ENCODE measurements at places on chromosomes 5 and 9. TPM values are rescaled to one million over a fixed set of nuclear protein-coding genes. Genes with fewer than 3 reads are reported as not detected.

- no peaks in the 10 kb centered on the region for H3K27me3 ChIP-seq
- H3K36me3 ChIP-seq: peaks cover 65% of the 10 kb centered on the region
- H3K27ac ChIP-seq: no peak overlapping the region
These were observed 13.8 kb upstream of the FGF18 start for GRCh38 chr5:171405615-171406014.

DNA sequence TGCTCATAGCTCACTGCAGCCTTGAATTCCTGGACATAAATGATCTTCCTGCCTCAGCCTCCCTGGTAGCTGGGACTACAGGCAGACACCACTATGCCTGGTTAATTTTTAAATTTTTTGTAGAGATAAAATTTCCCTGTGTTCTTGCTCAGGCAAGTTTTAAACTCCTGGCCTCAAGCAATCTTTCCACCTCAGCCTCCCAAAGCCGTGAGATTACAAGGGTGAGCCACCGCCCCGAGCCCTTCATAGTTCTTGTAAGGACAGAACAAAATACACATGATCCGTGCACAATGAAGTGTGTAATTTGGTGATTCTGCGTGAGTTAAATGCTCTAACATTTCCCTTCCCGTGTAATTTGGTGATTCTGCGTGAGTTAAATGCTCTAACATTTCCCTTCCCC lies 27.7 kb upstream of the MYO10 start:
- H3K4me1 ChIP-seq: no peaks in the 10 kb centered on the region
- no peak overlapping the region for H3K4me3 ChIP-seq
- no peaks in the 10 kb centered on the region for H3K36me3 ChIP-seq
- H3K27ac ChIP-seq: no peak overlapping the region
- H3K27me3 ChIP-seq: no peaks in the 10 kb centered on the region

GRCh38 chr9:121326130-121326838 lies 43.8 kb downstream of the STOM start:
- peaks cover 5% of the 10 kb centered on the region for H3K36me3 ChIP-seq
- H3K4me3 ChIP-seq: no peak overlapping the region
- no peak overlapping the region for H3K27ac ChIP-seq
- peaks cover 16% of the 10 kb centered on the region for H3K4me1 ChIP-seq
- H3K27me3 ChIP-seq: no peaks in the 10 kb centered on the region
- DNase-seq: no peak

DNA sequence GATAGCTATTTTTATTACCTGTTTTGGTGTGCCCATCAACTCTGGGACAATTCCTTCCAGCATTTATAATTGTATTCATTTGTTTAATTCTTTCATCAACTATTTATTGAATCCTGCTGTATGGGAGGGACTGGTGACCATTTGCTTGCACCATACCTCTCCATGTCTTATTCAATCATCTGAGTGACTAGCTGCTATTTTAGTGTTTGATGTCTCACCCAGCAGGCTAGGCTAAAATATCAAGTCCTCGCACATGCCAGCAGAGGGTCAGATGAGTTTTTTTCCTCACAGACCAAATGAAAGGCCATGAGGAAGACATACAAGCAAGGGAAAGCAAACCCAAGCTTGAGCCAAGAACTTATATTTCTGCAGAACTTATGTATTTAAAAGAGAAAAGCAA lies 63.9 kb downstream of the CETN3 start:
- no peak overlapping the region for H3K4me3 ChIP-seq
- H3K4me1 ChIP-seq: no peaks in the 10 kb centered on the region
- no peak overlapping the region for H3K27ac ChIP-seq
- no peaks in the 10 kb centered on the region for H3K36me3 ChIP-seq
- DNase-seq: no peak

DNA sequence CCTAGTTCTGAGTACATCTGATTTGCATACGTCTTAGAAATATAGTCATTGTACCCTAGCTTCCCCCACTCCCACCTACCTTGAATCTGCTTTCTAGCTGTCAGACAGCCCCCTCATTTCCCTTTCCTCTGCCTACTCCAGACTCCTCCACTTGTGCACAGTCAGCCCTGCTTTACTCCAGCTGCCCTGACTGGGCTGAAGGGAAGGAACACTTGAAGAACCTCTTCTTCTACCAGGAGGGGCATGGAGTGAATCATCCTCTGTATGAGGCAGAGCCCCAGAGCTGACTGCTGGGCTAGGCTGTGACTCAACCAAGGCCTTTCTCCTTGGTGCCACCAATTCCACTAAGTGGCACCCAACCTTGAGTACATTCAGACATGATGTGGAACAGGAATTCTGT lies 18.1 kb upstream of the ZFR start:
- H3K4me3 ChIP-seq: no peak overlapping the region
- H3K27me3 ChIP-seq: no peaks in the 10 kb centered on the region

- no peak for DNase-seq
- no peaks in the 10 kb centered on the region for H3K4me1 ChIP-seq
- H3K4me3 ChIP-seq: no peak overlapping the region
- H3K27me3 ChIP-seq: no peaks in the 10 kb centered on the region
- H3K36me3 ChIP-seq: no peaks in the 10 kb centered on the region
- H3K27ac ChIP-seq: no peak overlapping the region
These were observed 275.2 kb upstream of the IRX1 start for GRCh38 chr5:3320317-3320875.

DNA sequence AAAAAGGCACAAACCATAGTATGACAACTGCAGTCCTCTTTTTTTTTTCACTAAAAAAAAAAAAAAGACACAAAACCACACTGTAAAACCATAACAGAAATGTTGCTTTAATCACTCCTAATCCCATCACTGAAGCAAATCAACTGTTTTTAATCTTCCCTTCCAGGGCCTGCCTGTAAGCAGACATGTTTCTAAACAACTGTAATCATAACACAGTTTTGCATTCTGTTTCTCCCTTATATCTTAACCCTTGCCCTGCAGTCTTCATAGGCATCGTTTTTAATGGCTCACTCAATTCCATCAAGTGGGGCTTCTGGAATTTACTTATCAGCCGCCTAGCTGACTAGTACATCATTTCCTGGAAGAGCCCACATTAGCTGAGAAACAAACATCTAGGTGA lies 111.0 kb upstream of the SLC25A48 start:
- DNase-seq: no peak
- H3K36me3 ChIP-seq: no peaks in the 10 kb centered on the region
- peaks cover 2% of the 10 kb centered on the region for H3K27me3 ChIP-seq

- H3K27me3 ChIP-seq: no peaks in the 10 kb centered on the region
- H3K4me1 ChIP-seq: no peaks in the 10 kb centered on the region
- H3K4me3 ChIP-seq: no peak overlapping the region
- H3K36me3 ChIP-seq: no peaks in the 10 kb centered on the region
These were observed 998.1 kb downstream of the TLE1 start for GRCh38 chr9:80691229-80691628.

GRCh38 chr5:98735806-98736507 lies 37.5 kb upstream of the RGMB start:
- H3K36me3 ChIP-seq: no peaks in the 10 kb centered on the region
- no peak overlapping the region for H3K4me3 ChIP-seq

DNA sequence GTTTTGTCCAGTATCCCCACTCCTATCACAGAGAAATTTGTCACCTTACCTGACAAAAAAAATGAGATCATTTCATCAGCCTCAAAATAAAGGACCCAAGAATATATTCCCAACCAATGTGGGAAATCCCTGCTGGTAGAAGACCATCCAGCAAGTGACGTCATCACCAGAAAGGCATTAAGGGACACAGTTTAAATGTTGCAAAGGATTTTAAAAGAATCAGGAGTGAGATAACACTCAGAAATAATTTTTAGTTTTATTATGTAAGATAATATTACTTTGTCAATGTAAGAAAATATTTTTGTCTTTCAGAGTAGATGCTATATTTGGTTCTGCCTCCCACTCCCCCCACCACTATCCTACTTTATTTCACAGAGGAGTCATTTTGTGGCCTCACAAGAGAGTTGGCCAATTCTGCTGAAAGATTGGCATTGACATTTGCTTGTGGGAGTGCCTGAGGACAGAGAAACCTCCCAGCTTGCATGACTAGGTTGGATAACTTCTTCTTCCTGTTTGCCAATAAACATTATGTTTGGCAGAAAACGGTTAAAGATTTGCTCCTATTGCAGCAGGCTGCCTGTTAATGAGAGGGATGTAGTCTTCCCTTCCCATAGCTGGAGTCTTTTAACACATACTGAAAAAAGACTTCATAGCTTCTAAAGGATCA lies 288.6 kb upstream of the DAB2 start:
- no peaks in the 10 kb centered on the region for H3K4me1 ChIP-seq
- no peaks in the 10 kb centered on the region for H3K36me3 ChIP-seq
- no peak overlapping the region for H3K27ac ChIP-seq
- H3K27me3 ChIP-seq: peaks cover 8% of the 10 kb centered on the region
- no peak overlapping the region for H3K4me3 ChIP-seq
- DNase-seq: no peak

DNA sequence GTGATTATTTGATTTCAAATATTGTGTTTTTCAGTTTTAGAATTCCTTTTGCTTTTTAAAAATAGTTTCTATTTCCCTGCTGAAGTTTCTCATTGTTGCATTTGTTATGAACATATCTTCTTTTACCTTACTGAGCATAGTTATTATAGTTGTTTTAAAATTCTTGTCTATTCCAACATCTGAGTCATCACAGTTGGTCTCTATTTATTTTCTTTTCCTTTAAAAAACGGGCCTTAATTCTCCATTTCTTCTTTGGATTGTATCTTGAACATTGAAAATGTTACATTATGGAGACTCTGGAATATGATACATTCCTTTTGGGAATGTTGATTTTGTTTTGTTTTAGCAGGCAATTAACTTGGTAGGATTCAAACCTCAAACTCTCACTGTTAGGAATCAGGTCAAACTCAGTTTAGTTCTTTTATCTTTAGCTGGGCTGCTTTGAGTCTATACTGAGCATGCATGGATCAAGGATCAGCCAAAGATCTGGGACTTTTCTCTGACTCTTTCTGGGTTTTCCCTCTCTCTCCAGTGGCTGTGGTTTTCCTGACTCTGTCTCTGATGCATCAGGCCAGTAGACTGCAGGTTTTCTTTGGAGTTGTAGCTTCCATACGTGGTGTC lies 70.3 kb downstream of the TEK start:
- no peak for DNase-seq
- H3K27me3 ChIP-seq: peaks cover 2% of the 10 kb centered on the region
- no peaks in the 10 kb centered on the region for H3K36me3 ChIP-seq
- H3K4me1 ChIP-seq: no peaks in the 10 kb centered on the region

- H3K36me3 ChIP-seq: no peaks in the 10 kb centered on the region
- no peak overlapping the region for H3K4me3 ChIP-seq
- H3K27me3 ChIP-seq: no peaks in the 10 kb centered on the region
- no peak overlapping the region for H3K27ac ChIP-seq
- DNase-seq: no peak
These were observed 34.1 kb downstream of the PLPP7 start for GRCh38 chr9:131323629-131324028.

DNA sequence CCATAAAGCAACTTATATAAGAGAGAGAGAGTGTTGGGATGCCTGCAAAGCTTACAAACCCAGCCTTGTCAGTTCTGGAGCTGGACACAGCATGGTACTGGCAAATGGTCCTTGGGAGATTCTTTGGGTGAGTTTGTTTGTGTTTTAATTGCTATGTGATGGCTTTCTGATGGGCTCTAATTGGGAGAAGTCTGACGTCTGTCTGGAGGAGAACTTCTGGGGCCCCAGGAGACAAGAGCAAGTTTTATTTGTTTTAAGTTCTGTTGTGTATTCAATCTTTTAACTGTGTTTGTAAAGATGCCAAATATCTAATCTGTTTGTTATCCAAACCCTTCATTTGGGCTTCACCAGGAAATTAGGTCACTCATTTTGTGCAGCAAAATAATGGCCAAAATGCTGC lies 50.3 kb upstream of the AFAP1L1 start:
- DNase-seq: no peak
- no peak overlapping the region for H3K27ac ChIP-seq
- H3K27me3 ChIP-seq: no peaks in the 10 kb centered on the region
- no peaks in the 10 kb centered on the region for H3K4me1 ChIP-seq

DNA sequence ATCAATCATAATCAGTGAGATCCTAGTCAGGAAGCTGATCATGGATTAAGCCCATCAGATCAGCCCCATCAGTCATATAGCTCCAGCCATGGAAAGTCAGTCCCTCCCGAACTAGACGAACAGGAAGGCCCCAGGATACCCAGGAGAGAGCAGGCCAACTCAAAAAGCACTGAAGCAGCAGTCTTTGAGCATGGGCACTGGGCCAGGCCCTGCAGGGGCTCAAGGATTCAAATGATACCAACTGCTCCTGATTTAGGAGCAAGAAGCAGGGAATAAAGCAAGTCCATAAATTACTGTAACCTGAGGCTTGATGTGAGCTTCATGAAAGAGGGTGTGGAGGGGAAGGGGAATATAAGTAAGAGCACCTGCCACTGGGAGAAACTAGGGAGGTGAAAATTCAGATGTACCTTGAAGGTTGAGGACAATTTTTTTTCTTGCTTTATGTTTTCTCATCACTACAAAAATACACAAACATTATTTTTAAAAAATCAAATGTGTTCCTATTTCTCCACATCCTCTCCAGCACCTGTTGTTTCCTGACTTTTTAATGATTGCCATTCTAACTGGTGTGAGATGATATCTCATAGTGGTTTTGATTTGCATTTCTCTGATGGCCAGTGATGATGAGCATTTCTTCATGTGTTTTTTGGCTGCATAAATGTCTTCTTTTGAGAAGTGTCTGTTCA lies 115.2 kb downstream of the SIL1 start:
- peaks cover 1% of the 10 kb centered on the region for H3K4me1 ChIP-seq
- H3K27me3 ChIP-seq: no peaks in the 10 kb centered on the region
- no peak overlapping the region for H3K27ac ChIP-seq
- no peak overlapping the region for H3K4me3 ChIP-seq
- H3K36me3 ChIP-seq: no peaks in the 10 kb centered on the region
- no peak for DNase-seq

DNA sequence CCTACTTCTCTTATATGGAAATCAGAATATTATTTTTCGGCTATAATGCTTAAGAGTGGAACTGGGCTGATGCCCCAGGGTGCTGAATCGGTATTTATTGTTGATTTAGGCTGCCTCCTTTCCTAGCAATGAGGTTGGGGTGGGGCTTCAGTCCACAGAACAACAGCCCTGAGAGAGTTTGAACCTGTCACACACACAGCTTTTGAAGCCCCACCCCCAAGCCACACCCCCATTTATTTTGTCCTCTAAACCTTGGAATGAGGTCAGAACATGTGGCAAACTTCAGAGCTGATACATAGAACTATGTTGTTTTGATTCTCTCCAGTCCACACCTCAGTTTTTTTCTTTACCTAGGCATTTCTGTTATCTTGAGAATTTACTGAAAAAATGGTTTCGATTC lies 51.7 kb upstream of the CAMK4 start:
- no peaks in the 10 kb centered on the region for H3K4me1 ChIP-seq
- no peaks in the 10 kb centered on the region for H3K36me3 ChIP-seq
- H3K27ac ChIP-seq: no peak overlapping the region
- H3K4me3 ChIP-seq: no peak overlapping the region
- DNase-seq: no peak

Gene BRD9
- 59.1 TPM for total RNA-seq

Gene LCN12
- 3.1 TPM for total RNA-seq

Gene HRCT1
- not detected for total RNA-seq

Gene KIF4B
- total RNA-seq: not detected

Gene TPPP
- 0.05 TPM for total RNA-seq

Gene IL9
- total RNA-seq: not detected

Gene TNFSF15
- 2.0 TPM for total RNA-seq

Gene RRAGA
- 46.6 TPM for total RNA-seq

Gene IGFBPL1
- total RNA-seq: not detected

Gene TOR1A
- total RNA-seq: 58.5 TPM

Gene LCNL1
- 0.48 TPM for total RNA-seq

Gene NIPBL
- 72.8 TPM for total RNA-seq

Gene CDC23
- total RNA-seq: 32.2 TPM

Gene GARIN3
- not detected for total RNA-seq

Gene BARHL1
- not detected for total RNA-seq

Data from activated CD4-positive, alpha-beta T cell treated with anti-CD3 and anti-CD28 coated beads, Interleukin-2, amount 10 ng/mL, durations not matched to agents 7 days and 5 days (primary cell).